MV-4-11 (cell line): ENCODE measurements at places on chromosomes 3 and 15.

DNA sequence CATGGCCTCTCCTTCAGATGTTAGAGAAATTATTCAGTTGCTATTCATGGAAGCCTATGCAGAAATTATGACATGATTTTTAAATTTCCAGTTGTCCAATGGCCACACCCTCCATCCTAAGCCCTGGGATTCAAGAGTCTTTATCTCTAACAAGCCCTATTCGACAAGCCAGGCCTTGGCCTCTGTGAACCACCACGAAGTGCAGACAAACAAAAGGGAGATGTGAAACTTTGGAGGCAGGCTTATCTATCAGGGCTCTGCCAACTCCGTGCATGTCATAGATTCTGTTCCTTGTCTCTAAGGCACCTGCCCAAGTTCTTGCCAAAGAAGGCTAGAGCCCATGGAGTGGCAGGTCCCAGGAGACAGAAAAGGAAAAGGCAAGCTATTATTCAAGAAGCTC is 212.4 kb upstream of the ADAMTS9 start:
- no peak for DNase-seq

DNA sequence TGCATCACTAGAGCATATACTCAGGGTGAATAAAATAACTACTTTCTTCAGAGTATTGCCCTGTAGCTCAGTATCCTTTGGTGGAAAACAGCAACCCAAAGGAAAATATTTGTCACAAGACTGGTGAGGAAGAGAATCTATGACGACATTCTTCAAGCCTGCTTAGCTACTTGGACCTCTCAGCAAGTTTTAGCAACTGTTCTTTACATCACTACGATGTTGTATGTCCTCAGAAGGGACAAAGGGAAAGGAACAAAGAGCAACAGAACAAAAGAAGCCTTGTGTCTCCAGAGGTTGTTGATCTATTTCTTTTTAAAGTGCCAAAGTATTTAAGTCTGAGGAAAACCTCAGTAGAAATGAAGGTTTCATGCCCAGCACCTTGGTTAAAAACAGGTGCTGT is 746.7 kb downstream of the NAALADL2 start:
- no peak for DNase-seq

DNA sequence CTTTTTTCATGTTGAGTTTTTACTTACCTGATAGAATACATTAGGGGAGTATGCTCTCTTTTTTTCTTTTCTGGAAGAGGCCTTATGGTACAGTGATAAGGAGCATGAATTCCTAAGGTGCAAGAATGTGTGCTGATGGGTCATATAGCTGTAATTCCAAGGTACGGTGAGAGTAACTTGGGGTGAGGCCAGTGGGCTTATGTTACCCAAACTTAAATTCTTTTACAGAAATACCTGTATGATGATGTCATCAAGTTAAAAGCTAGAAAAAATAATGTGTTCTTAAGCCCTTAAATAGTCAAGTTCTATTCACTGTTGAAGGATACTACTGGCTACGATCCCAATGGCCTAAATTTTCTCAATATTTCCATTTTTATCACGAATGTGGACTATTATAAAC is 111.2 kb downstream of the GMPS start:
- DNase-seq = no peak

GRCh38 chr3:170196833-170197232 is 15.3 kb upstream of the PHC3 start:
- no peak for DNase-seq

DNA sequence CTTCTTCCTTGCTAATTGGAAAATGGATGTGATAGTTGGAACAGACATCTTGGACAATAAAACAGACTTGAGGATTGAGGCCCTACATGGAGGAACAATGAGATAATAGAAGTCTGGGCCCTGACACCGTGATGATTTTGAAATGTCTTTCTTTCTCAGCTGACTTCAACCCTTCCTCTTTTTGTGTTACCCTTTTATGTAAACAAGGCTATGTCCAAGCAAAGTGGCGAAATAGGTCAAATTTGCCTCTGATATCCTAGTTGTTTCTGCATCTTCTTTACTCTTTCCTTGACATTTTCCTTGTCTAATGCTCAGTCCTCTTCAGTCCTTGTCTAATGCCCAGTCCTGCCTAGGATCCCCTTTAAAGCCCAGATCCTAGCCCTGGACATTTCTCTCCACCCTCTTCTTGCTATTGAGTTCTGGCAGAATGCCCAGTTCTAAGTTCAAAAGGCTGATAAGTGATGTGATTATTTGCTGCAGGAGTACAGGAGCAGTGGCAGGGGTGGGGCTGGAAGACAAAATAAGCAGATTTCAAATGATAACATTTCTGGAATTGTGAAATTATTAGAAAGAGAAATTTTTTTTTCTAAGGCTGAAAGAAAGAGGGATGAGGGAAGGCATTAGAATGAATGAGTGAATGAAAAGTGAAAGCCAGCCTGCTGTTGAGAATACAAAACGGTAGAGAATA is 6.5 kb upstream of the VPS8 start:
- DNase-seq = peak; percentile 86

DNA sequence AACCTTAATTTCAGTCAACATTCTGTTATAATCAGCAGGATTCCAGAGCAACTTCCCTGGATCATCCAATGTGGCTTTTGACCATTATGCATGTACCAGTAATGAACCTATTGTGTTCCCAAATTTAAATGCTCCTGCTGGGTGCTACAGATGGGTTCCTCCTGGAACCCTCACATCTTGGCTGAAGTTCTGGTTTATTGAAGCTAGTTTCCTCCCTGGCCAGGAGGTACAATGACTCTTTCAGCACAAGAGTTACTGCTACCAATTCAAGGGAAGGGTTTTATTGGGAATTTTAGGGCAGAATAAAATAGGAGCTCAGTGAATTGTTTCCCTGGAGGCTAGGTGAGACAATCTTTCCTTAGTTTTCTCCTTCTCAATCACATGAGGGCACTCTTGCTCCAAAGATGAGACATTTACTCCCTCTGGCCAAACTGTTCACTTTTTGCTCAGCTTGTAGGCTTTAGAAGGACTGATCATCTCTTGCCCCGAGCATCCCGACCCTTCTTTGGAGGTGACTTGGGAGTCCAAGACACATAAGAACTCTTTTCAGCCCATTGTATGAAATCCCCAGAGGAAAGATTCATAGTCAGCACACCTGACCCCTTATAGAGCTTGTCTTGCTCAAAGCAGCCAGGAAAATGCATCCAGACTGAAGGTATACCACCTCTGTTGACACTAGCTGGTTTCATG is 8.8 kb upstream of the NPHP3 start:
- DNase-seq = peak; percentile 2

GRCh38 chr3:65833761-65834505 is 204.8 kb downstream of the MAGI1 start:
- DNase-seq = no peak

DNA sequence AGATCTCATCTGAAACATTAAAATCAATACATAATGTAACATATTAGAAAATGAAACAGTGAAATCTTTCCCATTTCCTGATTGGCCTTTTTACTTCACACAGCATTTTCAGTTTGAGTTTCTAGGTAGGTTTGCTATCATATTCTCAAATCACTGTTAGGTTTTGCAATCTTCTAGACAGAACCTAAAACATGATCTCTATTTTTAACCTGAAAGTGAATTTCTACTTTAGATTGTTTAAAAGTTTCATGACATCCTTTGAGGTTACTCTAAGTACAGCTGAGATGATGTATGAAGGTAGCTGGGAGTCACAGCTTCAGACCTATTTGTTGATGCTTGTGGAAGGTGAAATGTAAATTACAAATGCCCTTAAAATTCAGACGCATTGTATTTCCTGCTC is 118.4 kb upstream of the GPR149 start:
- no peak for DNase-seq

DNA sequence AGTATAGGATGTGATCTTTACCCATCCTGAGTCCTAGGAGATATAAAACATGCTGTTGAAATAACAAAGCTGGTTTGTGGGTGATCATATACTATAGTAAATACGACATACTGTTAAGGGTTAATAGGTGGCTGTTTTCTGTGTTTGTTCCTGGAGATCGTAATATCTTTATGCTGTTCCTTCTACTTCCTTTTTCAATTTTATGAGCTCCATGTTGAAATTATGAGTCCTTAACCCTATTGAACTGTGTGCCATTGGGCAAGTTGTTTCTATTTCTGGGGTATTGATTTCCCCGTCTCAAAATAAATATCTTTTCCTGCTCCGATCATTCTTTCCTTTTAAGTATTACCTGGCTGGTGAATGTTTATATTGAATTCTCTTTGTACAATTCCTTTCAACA is 115.1 kb downstream of the LPP start:
- peak; percentile 38 for DNase-seq

DNA sequence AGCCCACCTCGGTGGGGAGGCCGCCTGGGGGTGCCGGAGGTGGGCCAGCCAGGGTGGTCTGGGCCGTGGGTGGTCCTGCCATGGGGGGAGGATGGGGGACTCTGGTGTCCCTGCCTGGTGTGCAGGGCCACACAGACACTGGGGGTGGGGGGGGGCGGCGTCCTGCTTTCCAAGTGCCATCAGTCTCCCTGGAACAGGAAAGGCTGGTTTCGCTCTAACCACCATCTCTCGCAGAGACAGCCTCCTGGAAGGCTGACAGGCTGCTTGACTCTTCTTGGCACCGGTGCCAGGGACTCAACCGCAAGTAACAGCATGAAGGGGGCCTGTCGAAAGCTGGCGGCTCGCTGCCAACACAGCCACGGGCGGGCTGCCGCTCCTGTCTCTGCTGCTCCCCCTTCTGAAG is 40.3 kb downstream of the RGMA start:
- no peak for DNase-seq

GRCh38 chr3:158152186-158152585 is 42.3 kb downstream of the RSRC1 start:
- DNase-seq = no peak

DNA sequence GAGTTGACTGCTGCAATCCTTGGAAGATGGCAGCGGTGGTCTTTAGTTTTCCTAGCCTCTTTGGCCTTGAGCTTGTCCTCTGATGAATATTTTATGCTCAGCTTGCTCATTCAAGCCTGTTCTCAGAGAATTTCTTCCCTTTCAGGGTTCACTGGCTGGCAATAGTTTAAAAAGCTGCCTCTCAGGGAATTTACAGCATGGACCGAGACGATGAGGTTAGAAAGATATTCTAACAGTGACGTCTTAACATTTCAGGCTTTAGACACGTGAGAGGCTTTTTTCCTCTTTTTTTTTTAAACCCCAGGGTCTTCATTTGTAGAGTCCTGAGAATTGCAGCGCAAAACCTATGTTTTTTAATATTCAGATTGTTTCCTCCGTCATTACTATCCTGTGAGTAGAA is 120.3 kb upstream of the CLSTN2 start:
- no peak for DNase-seq

DNA sequence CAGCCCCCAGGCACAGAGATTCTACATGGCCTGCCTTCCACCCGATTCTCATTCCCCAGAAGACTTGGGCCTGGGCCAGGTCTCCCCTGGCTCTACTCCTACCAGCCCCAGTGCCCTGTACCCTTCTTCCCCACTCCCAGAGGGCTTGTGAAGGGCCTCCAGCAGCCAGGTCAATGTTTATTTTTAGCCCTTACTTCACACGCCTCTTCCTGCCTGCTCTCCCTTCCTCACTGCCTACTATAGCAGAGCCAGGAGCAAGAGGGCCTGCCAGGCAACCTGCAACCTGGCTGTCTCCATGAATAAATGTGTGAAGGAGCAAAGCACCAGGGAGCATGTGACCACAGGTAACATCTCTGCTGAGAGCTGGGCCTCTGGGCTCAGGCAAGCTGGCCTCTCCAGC is 26.4 kb upstream of the APEH start:
- DNase-seq = no peak

DNA sequence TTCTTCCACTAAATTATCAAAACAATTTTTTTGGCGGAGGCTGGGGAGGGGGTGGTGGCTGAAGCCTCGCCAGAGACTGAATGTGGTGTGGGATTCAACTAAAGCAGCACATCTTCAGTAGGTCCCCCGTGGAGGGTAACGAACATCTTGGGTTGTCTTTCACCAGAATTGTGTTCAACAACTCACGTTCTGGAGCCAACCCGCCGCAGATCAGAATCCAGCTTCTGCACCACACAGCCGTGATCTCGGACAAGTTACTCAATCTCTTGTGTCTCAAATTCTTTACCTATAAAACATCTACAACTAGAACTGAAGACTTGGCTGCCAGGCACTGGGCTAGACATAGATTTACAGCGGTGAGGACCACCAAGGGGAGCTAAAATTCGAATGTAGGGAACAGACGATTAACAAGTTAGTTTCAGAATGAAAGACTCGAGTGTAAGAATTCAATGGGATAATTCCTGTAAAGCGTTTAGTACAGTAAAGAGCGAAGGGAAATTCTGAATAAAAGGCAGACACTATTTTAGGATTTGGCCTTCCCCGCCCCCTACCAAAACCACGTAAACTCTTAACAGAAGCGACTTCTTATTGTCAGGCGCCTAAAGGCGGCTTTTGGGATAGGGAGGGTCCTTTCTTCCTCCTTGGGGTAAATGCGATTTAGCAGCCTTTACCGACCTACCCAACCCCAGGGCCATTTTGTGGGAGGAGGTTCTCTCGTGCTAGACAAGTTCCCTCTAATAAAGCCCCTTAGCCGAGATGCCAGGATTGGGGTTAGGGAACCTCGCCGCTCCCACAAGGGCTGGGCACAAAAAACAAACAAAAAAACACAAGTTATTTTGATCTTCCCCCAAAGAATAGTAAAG is 697 bp upstream of the RAB5A start:
- DNase-seq = peak; percentile 53

DNA sequence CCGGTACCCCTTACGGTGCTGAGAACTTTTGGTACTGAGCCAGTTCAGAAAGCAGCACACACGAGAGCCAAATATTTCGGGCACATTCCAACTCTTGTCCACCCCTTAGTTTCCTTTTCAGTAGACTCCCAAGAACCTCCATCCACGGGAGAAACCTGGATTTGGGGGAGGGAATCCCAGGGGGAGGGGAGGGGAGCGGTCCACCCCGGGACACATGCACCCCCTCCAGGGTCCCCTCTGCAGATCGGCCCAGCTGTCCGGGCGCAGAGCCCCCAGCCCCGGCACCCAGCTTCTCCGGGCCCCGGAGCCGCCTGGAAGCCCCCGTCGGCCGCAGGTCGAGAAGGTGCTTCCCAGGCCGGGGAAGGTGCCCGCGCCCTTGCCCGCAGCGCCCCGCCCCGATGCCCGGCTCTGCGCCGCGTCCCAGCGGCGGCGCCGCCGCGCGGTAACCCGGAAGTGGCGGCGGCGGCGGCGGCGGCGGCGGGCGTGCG is 455 bp upstream of the ABHD17C start:
- no peak for DNase-seq

GRCh38 chr3:48756640-48757039 is 39.6 kb upstream of the IP6K2 start:
- DNase-seq = no peak

DNA sequence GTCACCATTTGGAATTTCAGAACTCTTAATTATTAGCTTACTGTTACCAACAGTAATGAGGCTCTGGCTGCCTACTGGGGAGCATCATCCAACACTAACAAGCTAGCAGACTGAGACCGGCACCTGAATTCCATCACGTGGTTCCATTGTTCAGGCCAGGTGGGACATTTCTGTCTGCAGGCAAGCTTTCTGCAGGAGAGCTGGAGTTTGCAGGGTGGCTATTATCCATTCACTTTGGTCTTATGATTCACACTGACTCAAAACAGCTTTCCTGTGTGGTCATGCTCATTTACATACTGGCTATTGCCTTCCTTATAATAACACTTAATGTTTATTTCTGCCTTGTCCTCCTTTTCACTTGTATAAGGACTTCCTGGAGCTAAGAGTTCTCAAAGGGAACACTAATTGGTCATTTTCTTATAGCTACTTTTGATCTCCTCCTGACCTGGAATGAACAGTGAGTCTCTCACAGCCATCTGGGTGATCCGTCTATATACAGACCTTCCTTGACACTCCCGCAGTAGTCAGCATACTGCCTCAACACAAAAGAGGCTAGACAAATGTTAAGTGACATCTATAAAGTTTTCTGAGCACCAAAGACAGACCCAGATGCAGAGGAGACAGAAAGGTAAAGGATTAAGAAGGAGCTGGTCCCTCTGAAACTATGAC is 695.4 kb downstream of the FHIT start:
- peak; percentile 1 for DNase-seq
